Ecto neural progenitor cell (in vitro differentiated cells): ENCODE measurements at places on chromosomes 11 and 22.

DNA sequence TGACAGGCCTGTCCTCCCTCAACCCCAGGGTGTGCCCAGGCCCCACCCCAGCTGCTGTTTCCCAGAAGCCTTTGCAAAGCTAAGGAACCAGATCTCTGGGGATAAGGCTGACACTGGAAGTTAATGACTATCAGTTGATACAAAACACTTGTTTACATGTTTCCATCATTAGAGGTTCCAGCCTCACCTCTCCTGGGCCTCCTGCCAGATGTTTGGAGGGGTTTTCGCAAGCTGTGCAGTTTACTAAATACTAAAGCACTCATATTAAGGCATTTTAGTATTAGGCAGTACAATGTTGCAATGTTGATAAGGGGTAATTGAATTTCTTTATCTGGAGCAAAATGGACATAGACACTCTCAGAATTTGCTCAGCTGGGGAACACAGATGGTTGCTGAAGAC, 218.7 kb downstream of the INSC start:
- DNase-seq, result no peak

DNA sequence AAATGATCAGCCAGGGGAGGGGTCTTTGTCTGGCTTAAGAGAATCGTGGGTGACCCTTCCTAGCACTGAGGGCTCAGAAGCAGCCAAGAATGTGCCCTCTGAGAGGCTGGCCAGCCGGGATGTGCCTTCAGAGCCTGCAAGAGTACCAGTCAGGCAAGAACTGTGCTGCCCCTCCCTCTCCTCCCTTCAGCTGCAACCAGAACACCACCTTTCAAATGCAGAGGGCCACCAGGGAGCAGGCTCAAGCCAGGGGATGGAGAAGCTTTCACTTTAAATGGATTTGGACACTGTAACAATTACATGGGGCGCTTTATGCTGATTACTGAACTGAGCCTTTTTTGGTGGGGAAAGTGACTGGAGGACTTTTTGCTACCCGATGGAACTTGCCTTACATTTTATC, 44.9 kb upstream of the TENM4 start:
- no peak for DNase-seq

- DNase-seq, result peak; percentile 8
These were observed 41.8 kb upstream of the SHANK2 start for GRCh38 chr11:71293961-71294782.

- no peak for DNase-seq
These were observed 22.8 kb downstream of the RHBDD3 start for GRCh38 chr22:29244785-29245625.

- no peak for DNase-seq
These were observed 68.1 kb downstream of the PDE2A start for GRCh38 chr11:72605973-72606747.

GRCh38 chr11:13317293-13318080, 39.9 kb downstream of the BMAL1 start:
- DNase-seq, result no peak

- no peak for DNase-seq
These were observed 2.2 kb downstream of the MIOX start for GRCh38 chr22:50488886-50489285.

GRCh38 chr22:27993201-27993635, 74.2 kb upstream of the PITPNB start:
- DNase-seq, result no peak

DNA sequence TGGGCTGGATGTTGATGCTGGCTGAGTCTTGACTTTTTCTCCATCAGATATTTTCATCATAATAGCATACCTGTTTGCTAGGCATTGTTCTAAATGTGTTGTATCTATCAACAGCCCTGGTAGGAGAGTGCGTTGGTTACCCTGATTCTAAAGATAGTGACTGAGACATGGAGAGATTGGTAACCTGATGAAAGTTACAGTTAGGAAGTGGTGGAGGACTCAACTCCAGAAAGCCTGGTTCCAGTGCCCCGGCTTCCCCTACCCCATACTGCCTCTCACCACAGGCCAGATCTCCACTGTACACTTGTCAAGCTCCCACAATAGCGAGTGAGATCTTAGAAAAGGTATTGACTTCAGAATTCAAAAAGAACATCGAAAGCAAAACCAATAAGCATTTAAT, 22.8 kb upstream of the RELT start:
- DNase-seq, result no peak

DNA sequence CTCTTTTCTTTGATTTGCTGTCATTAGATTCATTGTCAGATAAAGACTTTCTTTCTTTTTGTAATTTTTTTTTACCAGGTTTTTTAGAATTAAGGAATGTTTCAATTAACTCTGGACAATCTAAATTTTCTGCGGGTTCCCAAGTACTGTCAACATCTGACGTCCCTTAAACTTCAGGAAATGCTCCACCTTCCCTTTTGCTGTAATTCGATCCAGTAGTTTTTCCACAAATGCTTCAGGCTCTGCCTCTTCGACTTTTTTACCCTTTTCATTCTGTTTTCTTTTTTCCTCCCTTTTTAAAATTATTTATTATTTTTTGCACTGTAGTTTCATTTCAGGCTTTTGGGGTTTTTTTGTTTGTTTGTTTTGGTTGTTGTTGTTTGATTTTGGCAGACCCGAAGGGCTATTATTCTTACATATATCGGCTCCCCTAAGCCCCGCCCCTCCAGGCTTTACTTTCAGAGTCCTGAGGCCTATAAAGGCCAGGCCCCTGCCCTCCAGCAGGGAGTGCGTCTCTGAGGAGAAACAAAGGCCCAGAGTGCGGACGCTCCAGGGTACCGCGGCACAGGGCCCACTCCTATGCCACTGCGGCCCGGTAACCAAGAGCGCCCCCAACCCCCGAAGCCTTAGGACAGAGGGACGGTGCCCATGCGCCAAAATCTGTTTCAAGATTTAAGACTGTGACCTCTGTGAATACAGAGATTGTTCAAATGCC, 116.4 kb downstream of the TYR start:
- peak; percentile 67 for DNase-seq

GRCh38 chr11:119482521-119483011, 59.6 kb upstream of the THY1 start:
- DNase-seq, result peak; percentile 39

GRCh38 chr22:26398741-26399153, 30.3 kb upstream of the ASPHD2 start:
- DNase-seq, result peak; percentile 56

GRCh38 chr11:127057126-127057525, 56.6 kb upstream of the KIRREL3 start:
- DNase-seq, result no peak

DNA sequence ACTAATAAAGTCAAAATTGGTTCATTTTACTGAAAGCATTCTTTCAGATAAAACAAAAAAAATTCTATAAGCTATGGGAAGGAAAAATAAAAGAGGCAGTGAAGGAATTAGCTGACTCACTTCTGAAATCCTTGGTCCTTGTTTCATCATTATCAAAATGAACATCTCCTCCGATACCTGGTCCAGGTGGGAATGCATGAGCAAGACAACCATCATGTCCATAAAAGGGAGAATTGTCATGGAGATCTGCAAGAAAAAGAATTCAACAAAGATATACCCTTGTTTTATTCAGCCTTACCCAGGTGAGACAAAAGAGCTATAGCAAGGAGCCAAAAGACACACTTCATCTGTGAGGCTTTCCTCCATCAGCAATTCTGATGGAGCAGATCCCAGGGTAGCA, 27.2 kb downstream of the MMP10 start:
- DNase-seq, result no peak

DNA sequence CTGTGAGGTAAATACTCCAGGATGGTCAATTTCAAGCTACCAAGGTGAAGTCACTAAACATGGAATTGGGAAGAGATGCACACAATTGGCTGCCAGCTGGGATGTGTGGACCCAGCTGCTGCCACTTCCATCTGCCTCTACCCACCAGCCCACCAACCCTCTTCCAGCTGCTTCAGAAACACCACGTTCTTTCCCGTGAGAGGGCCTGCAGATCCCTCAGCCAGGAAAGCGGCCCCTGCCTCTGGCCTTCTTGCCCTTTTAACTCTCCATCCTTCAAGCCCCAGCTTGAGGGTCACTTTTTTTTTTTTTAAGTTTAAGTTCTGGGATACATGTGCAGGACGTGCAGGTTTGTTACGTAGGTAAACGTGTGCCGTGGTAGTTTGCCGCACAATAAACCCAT, 20.0 kb downstream of the PRG3 start:
- DNase-seq, result no peak

GRCh38 chr11:84022695-84023094, 736.5 kb upstream of the CCDC90B start:
- no peak for DNase-seq

DNA sequence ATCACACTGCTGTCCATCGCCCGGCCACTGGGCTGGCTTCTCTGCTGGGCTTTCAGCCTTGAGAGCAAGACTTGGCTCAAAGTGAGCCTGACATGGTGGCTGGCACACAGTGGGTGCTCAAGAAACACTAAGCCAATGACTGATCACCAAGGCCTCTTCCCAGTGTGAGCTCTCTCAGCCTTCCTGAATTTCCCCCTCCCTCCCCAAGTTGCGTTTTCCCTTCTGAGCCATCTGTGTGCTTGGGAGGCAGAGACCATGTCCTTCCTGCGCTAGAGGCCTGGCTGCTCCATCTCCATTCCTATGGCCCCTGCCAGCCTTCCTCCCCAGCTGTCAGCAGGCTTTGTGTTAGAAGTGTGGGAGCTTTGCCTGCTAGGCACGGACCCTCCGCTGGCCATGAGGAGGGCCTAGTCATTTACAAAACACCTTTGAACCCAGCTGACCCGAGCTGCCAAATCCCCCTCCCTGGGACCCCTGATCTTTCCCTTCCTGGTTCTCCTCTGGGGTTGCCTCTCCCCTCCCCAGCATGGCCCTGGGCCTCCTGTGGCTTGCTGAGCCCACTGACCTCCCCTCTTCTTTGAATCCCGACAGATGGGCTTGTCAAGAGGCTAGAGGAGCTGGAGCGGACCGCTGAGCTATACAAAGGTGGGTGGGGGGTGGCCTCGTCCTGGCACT, 13.2 kb downstream of the PICK1 start:
- DNase-seq, result peak; percentile 42

GRCh38 chr11:70755410-70756158, 357.3 kb downstream of the CTTN start:
- peak; percentile 91 for DNase-seq

DNA sequence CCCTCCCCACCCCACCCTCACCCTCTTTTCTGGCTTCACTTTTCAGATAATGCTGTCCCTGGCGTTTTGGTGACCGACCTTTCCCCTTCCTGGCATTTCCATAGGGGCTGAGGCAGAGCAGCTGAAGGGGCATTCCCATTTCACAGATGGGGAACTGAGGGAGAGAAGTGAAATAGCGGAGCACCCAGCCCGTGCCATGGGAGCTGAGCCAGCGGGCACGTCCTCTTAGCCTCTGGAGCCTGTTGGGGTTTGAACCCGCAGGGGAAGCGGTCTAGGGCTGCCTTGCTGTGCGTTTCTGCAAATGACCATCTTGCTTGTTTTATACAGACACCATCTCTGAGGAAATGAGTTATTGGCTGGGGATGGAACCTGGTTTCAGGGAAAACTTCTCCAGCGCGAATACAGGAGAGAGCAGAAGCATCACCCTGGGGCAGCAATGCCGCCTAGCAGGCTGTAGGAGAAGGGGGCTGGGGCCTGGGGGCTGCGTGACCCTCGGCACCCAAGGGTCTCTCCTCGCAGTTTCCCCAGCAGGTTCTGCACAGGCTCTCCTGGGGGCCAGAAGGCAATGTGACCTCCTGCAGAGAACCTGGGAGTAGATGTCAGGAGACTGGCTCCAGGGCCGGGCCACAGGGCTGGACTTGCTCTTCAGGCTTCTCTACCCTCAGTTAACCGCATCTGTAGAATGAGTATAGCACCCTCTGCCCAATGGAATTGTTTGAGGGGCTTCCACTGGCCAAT, 1.5 kb downstream of the PTPRJ start:
- no peak for DNase-seq

DNA sequence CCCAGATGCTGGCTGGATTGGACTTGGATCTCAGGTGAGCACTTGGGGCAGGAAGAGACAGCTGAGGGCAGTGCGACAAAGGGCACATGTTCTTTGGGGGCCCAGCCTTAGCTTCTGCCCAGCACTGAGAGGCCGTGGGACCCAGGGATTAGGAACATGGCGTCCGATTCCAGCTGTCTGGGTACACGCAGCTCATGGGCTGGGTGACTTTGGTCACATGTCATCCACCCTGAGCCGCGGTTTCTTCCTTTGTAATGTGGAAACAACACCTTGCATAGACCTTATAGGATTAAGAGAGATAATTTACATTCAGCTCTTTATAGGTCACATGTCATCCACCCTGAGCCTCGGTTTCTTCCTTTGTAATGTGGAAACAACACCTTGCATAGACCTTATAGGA, 39.8 kb downstream of the MYO18B start:
- no peak for DNase-seq

DNA sequence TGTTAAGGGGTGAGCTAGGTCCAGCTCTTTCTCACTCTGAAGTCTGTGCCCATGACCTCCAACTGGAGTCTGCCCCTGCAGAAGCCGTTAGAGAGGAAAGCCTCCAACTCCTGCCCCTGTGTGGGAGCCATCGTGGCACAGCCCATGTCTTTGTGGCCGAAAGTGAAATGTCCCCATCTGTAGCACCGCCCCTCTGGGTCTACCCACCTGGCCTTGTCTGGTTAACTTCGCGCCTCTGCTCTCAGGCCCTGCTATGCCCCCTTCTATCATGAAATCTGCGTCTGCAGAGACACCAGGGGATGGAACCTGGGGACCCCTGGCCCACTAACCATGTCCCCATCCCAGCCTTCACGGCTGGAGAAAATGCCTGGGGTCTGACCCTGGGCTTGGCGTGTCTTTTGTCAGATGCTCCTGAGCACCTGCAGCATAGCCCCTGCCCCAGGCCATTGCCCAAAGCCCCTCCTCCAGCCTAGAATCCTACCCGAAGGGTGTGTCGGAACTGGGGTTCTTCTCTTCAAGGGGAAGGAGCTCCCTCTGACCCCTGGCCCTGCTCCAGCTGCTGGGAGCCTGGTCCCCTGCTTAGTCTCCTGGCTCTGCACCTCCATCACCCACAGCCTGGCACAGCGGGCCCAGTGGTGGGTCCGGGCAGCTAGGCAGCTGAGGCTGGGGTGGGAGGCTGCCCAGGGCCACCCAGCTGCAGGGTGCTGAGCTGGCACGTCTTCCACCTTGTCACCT, 35.8 kb upstream of the HMOX1 start:
- no peak for DNase-seq

DNA sequence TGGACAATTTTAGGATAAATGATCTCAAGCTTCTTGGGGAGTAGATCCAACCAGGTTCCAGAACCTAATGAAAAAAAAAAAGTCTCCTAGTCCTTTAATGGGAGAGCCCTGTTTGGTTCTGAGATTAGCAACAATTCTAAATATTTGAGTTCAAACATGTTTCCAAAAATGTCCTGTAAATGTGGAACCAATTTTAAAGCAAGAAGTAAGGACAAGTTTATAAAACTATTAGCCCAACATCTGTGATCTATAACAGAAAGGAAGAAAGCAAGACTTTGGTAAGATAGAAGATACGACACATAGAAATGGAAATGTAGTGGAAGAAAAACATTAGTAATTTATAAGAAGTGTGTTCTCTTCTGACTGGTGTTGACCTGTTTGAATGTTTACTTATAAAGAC, 79.7 kb upstream of the SLC5A12 start:
- DNase-seq, result no peak

- no peak for DNase-seq
These were observed 13.6 kb downstream of the KCTD17 start for GRCh38 chr22:37065180-37065579.
